Uterus (tissue), 4 donors: ENCODE measurements at places on chromosomes 3 and 15. TPM values are rescaled to one million over a fixed set of nuclear protein-coding genes. Genes with fewer than 3 reads are reported as not detected.

GRCh38 chr3:32398531-32398930 is 6.9 kb downstream of the CMTM7 start:
- DNase-seq: no peak

GRCh38 chr15:40064231-40064894 is 25.4 kb upstream of the SRP14 start:
- no peak for DNase-seq

DNA sequence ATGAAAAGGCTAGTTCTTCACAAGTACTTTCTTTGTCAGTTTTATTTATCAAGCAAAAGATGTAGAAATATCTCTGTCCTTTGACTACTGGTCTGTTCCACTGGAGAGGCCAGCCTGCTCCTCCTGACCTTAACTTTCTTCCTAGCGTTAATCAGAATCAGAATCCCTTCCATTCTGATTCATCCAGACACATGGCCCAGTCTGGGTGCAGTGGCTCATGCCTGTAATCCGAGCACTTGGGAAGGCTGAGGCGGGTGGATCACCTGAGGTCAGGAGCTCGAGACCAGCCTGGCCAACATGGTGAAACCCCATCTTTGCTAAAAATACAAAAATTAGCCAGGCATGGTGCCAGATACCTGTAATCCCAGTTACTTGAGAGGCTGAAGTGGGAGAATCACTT is 32.0 kb upstream of the MANF start:
- DNase-seq: no peak

DNA sequence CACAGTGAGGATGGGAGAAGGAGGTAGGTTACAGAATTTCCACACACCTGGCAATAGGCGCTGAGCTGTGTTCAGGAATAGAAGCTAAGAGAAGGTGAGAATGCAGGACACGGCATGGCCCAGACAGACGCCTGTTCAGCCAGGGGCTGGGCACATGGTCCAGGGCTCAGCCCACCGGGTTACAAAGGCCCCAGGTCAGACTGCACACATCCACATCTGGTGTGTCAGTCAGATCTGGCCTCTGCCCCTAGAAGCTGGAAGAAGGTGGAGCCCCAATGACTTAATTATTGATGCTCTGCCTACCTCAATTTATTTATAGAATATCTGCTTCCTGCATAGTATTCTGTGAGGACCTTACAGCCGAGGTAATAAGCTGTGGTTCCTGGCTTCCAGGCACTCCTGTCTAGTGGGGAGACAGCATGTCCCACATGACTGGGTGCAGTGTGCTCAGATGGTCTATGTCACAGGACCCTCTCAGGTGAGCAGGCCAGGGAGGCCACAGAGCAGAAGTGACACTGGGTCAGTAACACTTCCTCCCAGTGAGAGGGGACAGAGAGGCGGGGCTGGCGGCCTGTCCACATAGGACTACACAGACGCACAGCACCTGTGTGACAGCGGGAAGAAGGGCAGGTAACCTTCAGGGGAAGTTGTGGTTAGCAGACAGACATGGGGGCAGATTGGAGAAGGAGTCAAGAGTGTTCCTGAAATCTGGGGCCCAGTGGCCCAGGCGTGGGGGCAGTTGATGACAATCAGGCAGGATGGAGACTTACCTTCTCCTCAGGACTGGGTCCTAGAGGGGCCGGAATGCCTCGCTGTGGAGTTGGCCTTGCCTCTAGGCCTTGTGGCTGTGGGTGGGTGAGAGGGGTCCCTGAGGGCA is 38.6 kb upstream of the PLXNA1 start:
- no peak for DNase-seq

Gene DNAH12
- 0.30 TPM for total RNA-seq

DNA sequence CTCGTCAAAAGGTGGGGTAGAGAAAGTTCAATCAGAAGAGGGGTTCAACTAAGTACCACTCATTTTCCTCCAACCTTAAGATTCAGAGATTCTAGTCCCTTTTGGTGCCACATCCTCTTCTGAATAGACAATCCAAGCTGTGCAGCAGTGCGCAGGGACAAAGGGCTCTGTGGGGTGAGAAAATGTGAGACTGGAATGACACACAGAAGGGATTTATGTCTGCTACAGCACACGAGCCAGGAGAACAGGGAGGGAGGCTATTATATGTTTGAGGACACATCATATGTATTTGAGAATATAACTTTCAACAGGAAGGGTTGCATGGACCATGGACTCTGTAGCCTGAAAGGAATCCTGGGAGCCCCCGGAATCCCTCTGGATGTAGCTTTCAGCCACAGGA is 33.0 kb downstream of the LSM3 start:
- DNase-seq: no peak

- no peak for DNase-seq
These were observed 135.8 kb downstream of the LRRK1 start for GRCh38 chr15:101054991-101055390.

DNA sequence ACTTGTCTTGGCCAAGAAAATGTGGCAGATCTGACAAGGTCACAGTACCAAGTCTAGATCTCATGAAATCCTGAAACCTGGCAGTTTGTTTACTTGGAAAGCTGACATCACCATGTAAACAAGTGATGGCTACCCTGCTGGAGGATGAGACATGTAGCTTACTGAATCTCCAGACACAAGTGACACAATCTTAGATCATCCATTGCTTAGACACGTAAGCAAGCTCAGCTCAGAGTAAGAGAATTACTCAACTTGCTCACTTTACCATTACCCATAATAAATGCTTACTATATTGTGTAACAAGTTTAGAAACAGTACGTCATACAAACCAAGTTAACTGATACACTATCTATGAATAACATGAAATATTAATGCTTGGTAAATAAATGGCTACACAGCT is 263.8 kb downstream of the TBC1D5 start:
- DNase-seq: no peak

Gene SLC12A8
- total RNA-seq: not detected

- DNase-seq: no peak
These were observed 801 bp upstream of the NGRN start for GRCh38 chr15:90264671-90265070.

Gene OSTN
- total RNA-seq: not detected

DNA sequence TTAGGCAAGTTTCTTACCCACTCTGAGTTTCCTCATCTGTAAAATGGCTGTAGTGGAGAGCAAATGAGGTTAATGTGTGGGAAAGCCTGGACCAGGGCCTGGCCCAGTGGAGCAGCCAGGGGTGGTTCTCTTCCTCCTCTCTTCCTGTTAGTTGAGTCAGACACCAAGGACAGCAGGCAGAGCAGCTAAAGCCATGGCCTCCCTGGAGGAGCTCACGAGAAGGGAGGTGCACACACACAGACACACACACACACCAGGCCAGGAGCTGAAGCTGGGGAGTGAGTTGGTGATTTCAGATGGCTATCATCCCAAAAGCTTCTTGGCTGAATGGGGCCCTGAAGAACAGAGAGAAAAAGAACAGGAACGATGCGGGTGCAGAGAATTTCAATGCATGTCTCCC is 33.2 kb upstream of the TSPAN3 start:
- no peak for DNase-seq

- peak; percentile 54 for DNase-seq
These were observed 30.3 kb downstream of the CDC25A start for GRCh38 chr3:48157950-48158376.

Gene UACA
- 147 TPM for total RNA-seq

DNA sequence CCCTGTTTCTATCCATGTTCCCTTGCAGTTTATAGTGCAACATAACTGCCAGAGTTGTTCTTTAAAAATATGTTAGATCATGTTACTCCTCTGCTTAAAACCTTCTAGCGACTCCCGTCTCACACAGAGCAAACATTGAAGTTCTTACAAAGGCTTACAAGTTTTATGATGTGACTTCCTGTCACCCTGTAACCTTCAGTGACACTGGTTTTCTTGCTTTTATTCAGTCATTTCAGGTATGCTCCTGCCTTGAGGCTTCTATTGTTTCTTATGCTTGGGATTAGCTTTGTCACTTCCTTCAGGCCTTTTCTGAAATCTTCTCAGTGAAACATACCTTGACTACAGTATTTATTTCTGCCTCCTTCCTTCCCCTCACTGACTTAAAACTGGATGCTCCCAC is 252.1 kb downstream of the DOCK3 start:
- no peak for DNase-seq

Gene SMAD6
- 9.4 TPM for total RNA-seq

DNA sequence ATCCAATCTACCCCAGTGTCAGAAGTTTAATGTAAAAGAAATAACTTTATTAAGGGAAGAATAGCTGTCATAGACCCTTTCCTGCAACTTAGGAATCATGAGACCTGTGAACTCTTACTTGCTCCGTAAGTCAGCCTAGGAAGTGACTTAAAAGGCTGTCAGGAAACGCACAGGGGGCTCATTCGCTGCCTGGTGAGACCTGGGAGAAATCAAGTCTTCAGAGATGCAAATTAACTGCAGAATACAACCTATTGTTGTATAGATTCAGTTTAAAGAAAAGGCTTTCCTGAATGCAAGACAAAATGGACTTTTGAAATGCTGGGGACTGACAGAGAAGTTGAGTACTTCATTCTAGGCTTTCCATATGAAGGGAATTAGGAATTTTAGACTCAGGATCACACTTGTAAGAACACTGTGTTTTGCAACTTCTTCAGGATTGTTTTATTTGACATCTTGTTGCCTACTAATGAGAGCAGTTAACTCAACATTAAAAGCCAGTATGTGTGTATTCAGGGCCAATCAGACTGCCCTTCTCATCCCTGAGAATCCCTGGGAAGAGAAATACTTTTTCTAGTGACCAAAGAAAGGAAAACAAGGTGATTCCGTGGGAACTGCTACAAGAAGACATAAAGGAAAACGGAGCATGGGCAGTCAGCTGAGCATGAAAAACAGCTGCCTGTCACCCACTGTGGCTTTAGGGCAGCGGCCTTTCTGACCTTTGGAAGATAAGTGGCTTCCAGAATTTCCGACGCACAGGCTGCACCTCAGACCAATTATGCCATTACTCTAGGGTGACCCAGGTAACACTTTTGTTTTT is 18.5 kb upstream of the DPPA4 start:
- no peak for DNase-seq

Gene XCR1
- not detected for total RNA-seq

DNA sequence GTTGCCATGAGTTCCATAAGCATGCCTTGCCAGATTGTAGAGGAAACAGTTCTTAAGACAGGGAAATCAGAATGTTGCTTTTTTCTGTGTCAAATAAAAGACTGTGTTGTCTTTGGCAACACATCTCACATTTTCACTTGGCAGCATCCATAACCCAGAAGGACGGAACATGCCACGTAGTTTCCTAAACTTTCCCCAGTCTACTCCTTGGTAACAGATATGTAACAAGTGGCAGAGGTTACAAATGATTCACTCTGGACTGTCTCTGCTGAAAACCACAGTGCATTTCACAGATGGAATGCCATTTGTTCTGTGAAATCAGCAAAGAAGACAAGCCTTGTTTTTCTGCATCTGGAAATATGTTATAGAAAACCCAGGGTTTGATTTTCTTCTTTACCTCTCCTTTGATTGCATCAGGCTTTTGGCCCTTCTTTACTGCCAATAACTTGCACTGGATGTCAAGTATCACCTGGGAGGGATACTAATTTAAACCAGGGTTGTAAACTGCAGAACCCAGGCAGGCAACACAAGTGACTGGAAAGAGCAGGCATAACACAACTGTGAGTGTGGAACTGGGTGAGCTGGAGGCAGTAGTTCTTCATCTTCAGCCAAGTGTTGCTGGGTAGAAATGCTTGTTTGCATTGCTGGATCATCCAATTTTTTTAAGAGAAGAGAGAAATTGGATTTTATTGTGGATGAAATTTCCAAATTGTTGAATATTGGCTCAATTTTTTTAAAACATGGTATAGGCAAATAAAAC is 124.4 kb upstream of the FOXB1 start:
- no peak for DNase-seq

Gene PLCL2
- 14.4 TPM for total RNA-seq

DNA sequence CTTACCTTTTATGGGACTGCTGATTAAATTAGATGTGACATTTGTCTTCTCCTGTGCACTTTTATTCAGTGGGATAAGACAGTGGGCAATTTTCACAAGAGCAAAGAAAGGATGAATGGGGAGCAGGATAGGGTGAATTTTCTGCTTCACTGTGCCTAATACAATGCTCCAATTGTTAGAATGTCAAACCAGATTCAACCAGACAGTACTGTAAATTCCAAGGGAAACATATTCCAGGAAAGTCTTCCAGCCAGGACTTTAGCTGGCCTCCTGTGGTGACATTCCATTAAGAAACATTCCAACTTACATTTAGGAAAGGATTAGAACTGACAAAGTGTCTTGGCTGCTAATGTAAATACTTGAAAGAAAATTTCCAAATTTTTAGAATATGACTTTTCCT is 100.1 kb upstream of the PROK2 start:
- DNase-seq: no peak

- no peak for DNase-seq
These were observed 86.0 kb upstream of the NDN start for GRCh38 chr15:23773093-23773492.

Gene CLDN18
- total RNA-seq: not detected

Gene NOX5
- not detected for total RNA-seq

- no peak for DNase-seq
These were observed 23.3 kb downstream of the STAG1 start for GRCh38 chr3:136728918-136729317.

DNA sequence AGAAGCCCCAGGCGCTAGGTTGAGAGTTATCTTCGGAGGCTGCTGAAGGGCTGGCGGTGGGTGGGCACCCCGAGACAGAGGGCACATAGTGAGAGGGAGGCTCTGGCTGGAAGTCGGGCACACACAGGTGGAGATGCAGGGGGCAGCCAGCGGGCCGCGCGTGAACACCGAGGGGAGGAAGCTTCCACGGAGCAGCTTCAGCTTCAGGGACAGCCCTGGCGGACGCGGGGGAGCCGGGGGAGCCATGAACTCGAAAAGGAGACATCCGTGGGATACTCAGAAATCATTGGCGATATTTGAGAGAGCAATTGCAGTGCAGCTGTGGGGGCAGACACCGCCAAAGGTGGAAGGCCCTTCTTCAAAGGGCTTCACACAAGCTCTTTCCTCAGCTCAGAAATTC is 204.6 kb downstream of the ATP10A start:
- DNase-seq: no peak

GRCh38 chr3:57596495-57597126 is 533 bp downstream of the ARF4 start:
- peak; percentile 62 for DNase-seq

DNA sequence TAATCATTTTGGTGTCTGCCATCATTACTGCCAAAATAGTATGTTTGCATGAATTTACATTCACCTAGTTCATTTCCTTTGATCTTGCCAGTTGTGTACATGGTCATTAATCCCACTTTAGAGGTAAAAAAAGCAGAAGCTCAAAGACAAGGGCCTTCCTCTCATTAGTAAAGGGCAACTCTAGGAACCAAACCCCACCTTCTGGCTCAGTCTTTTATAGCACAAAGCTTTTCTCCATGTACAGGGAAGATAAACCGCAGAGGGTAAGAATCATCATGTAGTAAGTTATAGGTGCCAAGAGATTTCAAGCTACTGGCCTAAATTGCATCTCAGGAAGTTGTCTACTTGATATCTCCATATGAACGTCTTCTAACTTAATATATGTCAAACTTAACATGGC is 19.3 kb upstream of the SPG21 start:
- DNase-seq: no peak

Gene ZNF774
- total RNA-seq: 5.5 TPM
